ENCODE measurements at places on chromosomes 2 and 18.
A peak's percentile ranks its signal among the peaks of the same experiment; 100 is the strongest.

- no peaks in the 10 kb centered on the region for H3K27me3 ChIP-seq
- H3K27ac ChIP-seq = peak overlapping the region; percentile 33
- DNase-seq = no peak
- peak overlapping the region; percentile 29 for H3K4me3 ChIP-seq
- H3K36me3 ChIP-seq = no peaks in the 10 kb centered on the region
- H3K4me1 ChIP-seq = peaks cover 44% of the 10 kb centered on the region
Measured at GRCh38 chr18:25230658-25231326, 121.2 kb downstream of the ZNF521 start.

GRCh38 chr18:5895876-5896740 is 786 bp upstream of the TMEM200C start:
- H3K27ac ChIP-seq = peak overlapping the region; percentile 58
- no peaks in the 10 kb centered on the region for H3K36me3 ChIP-seq
- H3K27me3 ChIP-seq = peaks cover 16% of the 10 kb centered on the region
- H3K4me1 ChIP-seq = peaks cover 17% of the 10 kb centered on the region

DNA sequence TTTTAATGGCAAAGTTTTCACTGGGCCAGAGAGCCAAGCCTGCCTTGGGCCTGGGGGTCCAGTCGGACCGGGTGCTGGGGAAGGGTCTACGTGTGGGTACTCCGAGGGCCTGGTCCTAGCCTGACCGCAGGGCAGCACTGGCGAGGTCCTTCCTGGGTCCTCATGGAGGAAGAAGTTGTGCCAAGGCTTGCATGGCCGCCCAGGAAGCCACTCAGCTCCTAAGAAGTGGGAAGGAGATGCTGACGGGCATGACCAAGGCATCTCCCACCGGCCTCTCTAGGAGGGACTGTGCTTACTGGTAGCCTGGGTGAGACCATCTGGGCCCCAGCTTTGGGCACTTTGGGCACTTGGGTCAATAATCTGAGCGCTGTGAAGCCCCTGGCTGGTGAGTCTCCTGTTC is 22.6 kb downstream of the CIB4 start:
- DNase-seq = no peak
- no peak overlapping the region for H3K4me3 ChIP-seq
- H3K27me3 ChIP-seq = no peaks in the 10 kb centered on the region
- no peak overlapping the region for H3K27ac ChIP-seq

DNA sequence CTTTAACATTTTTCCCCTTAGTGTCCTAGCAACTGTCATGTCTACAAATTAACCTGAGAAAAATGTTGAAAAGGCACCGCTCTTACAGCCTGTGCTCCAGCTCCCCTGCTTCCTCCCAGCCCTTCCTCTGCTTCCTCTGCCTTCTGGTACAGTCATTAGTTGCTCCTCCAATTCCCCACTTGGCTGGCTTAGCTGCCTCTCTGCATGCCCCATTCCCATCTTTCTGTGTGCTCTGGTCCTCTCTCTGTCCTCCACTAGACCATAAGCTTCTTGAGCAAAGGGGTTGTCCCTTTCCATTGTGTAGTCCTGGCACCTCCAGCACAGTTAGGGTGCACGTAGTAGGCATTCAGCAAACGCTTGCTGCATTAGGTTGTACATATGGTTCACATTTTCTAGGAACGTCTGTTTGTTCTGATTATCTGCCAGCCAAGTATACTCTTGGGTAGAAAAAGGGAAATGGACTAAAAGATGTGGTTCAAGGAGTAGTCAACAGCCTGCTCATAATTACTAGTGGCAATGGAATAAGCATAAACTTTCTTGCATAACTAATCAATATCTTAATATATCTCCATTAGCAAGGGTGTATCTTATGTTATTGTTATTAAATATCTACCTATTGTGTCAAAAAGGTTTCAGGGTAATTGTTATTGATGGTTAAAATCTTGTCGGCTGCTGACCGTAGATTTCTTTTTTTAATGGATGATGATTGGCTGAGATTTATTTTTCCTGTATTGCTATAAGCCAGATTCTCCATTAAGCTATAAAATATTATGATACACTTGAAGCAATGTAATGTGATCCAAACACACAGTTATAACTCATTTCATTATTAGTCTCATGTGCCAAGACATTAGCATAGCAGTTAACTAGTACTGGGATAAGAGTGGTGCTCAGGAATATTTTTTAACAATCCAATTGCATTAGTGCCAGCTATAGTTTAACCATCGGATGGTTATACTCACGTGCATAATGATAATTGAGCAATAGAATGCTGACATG is 340.1 kb downstream of the SLC4A3 start:
- DNase-seq = no peak
- no peak overlapping the region for H3K27ac ChIP-seq

- DNase-seq = no peak
- no peaks in the 10 kb centered on the region for H3K4me1 ChIP-seq
- no peaks in the 10 kb centered on the region for H3K36me3 ChIP-seq
- H3K27ac ChIP-seq = no peak overlapping the region
- no peaks in the 10 kb centered on the region for H3K27me3 ChIP-seq
Measured at GRCh38 chr2:215606219-215606618, 170.4 kb upstream of the FN1 start.

GRCh38 chr2:202136526-202136925 is 63.5 kb downstream of the KIAA2012 start:
- H3K27ac ChIP-seq = no peak overlapping the region
- no peaks in the 10 kb centered on the region for H3K4me1 ChIP-seq
- no peaks in the 10 kb centered on the region for H3K27me3 ChIP-seq
- no peaks in the 10 kb centered on the region for H3K36me3 ChIP-seq
- no peak overlapping the region for H3K4me3 ChIP-seq

GRCh38 chr18:13716916-13717315 is 9.4 kb downstream of the FAM210A start:
- no peaks in the 10 kb centered on the region for H3K4me1 ChIP-seq

GRCh38 chr2:122412360-122412759 is 656.9 kb downstream of the TSN start:
- no peaks in the 10 kb centered on the region for H3K4me1 ChIP-seq
- H3K27ac ChIP-seq = no peak overlapping the region
- no peaks in the 10 kb centered on the region for H3K36me3 ChIP-seq
- DNase-seq = no peak

- H3K4me3 ChIP-seq = no peak overlapping the region
- H3K36me3 ChIP-seq = no peaks in the 10 kb centered on the region
- H3K27ac ChIP-seq = no peak overlapping the region
Measured at GRCh38 chr2:110903548-110903947, 171.2 kb downstream of the ACOXL start.

- H3K4me1 ChIP-seq = no peaks in the 10 kb centered on the region
- H3K4me3 ChIP-seq = no peak overlapping the region
- no peak overlapping the region for H3K27ac ChIP-seq
- H3K36me3 ChIP-seq = no peaks in the 10 kb centered on the region
Measured at GRCh38 chr2:81672516-81672915, 1368.0 kb upstream of the LRRTM1 start.

GRCh38 chr2:139480161-139480650 is 700.0 kb upstream of the NXPH2 start:
- no peaks in the 10 kb centered on the region for H3K36me3 ChIP-seq
- H3K27me3 ChIP-seq = no peaks in the 10 kb centered on the region
- DNase-seq = no peak
- H3K27ac ChIP-seq = no peak overlapping the region
- no peaks in the 10 kb centered on the region for H3K4me1 ChIP-seq

DNA sequence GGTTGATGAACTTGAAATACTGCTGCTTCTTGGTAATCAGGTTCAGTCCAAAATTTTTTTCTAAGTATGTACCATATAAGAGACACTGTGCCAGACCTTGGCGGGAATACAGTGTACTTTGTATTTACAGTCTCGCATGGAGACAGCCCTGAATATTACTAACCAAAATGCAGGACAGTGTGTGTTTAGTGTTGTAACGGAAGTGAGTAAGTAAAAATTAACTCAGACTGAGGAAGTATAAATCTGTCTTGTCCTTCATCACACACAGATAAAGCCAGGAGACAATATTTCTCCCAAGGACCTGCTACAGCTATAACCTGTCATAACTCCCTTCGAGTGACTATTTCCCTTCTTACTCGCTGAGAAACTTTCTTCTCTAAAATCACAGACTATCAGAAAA is 76.9 kb downstream of the ACTR3 start:
- no peaks in the 10 kb centered on the region for H3K27me3 ChIP-seq
- no peak overlapping the region for H3K4me3 ChIP-seq
- peaks cover 2% of the 10 kb centered on the region for H3K4me1 ChIP-seq
- no peak overlapping the region for H3K27ac ChIP-seq

DNA sequence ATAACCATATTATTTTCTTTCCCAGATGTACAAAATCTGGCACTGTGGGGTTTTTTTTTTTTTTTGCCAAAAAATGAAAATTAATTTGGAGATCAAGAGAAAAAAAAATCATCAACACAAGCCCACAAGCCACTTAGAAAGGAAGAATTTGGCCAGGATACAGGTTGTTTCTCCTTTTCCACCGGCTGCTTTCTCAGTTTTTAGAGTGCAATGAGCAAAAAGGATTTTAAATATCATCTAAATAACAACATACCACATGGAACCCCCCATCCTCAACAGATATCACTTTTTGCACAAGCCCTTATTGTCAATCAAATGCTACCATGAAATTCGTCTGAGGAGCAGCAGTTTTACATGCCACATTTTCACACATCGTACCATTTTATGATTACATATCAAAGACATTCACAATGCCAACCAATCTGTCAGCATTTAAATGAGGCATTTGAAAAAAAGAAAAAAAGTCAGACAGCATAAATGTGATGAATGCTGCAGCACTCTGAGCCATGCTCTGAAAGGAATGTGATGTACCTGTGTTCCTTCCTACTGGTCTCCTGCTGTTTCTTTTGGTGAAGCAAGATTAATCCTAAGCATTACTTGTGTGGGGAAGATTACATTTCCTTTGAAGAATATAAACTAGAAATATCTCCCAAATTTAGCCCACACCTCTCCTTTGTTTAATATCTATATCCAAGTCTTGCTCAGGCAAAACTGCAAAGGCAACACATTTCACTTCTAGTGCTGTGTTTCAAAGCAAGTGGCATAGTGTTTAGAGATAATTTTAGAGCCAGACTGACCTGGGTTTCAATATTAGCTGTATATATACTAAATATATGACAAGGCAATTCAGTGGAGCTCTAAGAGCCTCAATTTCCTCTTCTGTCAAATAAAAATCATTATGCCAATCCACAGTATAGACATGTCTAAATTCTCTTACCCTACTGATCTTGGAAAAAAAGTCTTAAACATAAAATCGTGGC is 391.3 kb downstream of the CMPK2 start:
- DNase-seq = no peak
- no peaks in the 10 kb centered on the region for H3K36me3 ChIP-seq
- H3K4me1 ChIP-seq = no peaks in the 10 kb centered on the region

DNA sequence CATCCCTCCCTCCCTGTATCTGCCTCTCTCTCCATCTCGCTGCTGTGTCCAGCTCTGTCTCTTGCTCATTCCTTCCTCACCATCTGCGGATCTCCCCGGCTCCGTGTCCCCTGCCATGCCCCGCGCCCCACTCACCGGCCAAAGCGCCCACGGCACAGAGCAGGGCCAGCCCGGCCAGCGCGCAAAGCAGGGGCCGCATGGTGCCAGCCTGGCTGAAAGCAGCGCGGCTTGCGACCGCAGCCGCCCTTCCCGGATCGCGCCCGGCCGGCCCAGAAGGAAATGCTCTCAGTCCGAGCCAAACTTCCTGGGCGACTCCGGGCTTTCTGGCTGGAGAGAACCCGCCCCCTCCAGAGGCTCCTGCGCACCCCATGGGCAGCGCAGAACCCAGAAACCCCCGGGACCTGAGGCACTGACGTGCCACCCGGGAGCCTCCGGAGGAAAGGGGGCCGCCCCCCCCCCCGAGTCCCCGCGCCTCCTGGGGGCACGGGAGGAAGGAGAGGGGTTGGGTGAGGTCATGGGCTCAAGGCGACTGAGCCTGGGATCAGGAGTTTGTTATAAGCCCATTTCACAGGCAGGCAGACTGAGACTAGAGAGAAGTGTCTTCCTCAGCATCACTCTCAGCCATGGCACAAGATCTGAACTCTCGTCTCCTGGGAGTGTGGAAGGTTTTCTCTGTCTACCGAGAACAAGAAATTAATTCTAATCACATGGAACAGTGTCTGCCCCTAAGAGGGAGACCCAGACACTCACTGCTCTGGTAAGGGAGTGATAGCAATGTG is 45.2 kb upstream of the RAB6C start:
- peaks cover 6% of the 10 kb centered on the region for H3K27me3 ChIP-seq
- DNase-seq = no peak
- no peaks in the 10 kb centered on the region for H3K4me1 ChIP-seq
- no peak overlapping the region for H3K27ac ChIP-seq
- no peaks in the 10 kb centered on the region for H3K36me3 ChIP-seq

- H3K36me3 ChIP-seq = no peaks in the 10 kb centered on the region
- DNase-seq = no peak
- H3K27ac ChIP-seq = no peak overlapping the region
- no peaks in the 10 kb centered on the region for H3K27me3 ChIP-seq
Measured at GRCh38 chr18:75915941-75916623, 488.6 kb upstream of the SMIM21 start.

- DNase-seq = no peak
- no peaks in the 10 kb centered on the region for H3K27me3 ChIP-seq
- H3K27ac ChIP-seq = peak overlapping the region; percentile 87
- peaks cover 4% of the 10 kb centered on the region for H3K4me1 ChIP-seq
Measured at GRCh38 chr2:106130251-106130998, 63.7 kb downstream of the UXS1 start.

- H3K27ac ChIP-seq = no peak overlapping the region
- H3K4me1 ChIP-seq = peaks cover 18% of the 10 kb centered on the region
- H3K36me3 ChIP-seq = no peaks in the 10 kb centered on the region
- H3K4me3 ChIP-seq = no peak overlapping the region
- no peaks in the 10 kb centered on the region for H3K27me3 ChIP-seq
Measured at GRCh38 chr18:76263046-76264005, 231.7 kb downstream of the ZNF516 start.

- no peaks in the 10 kb centered on the region for H3K36me3 ChIP-seq
- DNase-seq = peak; percentile 26
- no peaks in the 10 kb centered on the region for H3K27me3 ChIP-seq
- no peak overlapping the region for H3K4me3 ChIP-seq
Measured at GRCh38 chr2:112869258-112869842, 32.8 kb upstream of the IL1B start.

- H3K27ac ChIP-seq = peak overlapping the region; percentile 6
- H3K4me1 ChIP-seq = peaks cover 19% of the 10 kb centered on the region
- H3K4me3 ChIP-seq = no peak overlapping the region
Measured at GRCh38 chr2:30268296-30268871, 37.0 kb downstream of the LBH start.

DNA sequence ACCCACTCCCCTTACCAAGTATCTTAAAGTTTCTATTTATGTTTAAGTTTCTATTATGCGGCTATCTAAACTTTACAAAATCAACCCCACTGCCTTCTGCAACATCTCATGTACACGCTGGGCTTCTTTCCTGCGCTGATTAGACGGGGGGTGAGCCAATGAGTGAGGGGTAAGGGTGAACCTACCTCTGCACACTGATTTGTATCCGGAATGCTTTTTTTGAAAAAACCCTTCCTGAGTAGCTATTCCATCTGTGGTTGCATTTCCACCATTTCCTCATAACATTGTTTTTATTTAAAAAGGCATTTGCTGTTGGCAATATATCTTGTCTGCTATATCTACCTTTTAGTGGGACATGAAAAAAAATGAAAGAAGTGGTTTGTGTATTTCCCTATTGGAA is 6.3 kb downstream of the ALPG start:
- no peak for DNase-seq
- no peaks in the 10 kb centered on the region for H3K27me3 ChIP-seq
- H3K4me1 ChIP-seq = no peaks in the 10 kb centered on the region
- H3K36me3 ChIP-seq = no peaks in the 10 kb centered on the region
- H3K27ac ChIP-seq = no peak overlapping the region
- H3K4me3 ChIP-seq = no peak overlapping the region

All from esophagus squamous epithelium (tissue), 5 donors.